Left ventricle myocardium superior (tissue), 1 donor: ENCODE measurements at places on chromosomes 5 and 9. TPM values are rescaled to one million over a fixed set of nuclear protein-coding genes. Genes with fewer than 3 reads are reported as not detected.

IL9 gene
- total RNA-seq: not detected

GRCh38 chr5:170403675-170404074 lies 14.5 kb upstream of the KCNMB1 start:
- DNase-seq: no peak

- no peak for DNase-seq
Observed at GRCh38 chr5:107893642-107894041, 222.9 kb upstream of the EFNA5 start.

DNA sequence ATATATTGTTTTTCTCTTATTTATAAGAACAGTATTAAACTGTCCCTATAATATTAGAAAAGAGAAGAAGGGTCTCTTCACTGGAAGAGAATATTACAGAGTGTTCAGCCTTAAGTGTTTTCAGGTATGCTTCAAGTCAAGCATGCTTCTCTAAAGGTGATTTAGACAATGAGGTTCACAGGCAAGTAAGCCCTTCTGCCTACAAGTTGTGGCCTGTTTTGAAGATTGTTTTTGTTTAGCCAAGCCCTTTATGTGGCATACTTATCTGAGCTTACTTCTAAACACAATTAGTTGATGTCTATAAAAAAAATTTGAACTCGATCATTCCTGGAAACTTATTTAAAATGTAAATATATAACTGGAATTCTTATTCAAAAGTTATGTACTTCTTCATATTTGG lies 343.8 kb upstream of the CDH18 start:
- DNase-seq: no peak

GRCh38 chr5:42035526-42035925 lies 110.4 kb downstream of the FBXO4 start:
- no peak for DNase-seq
